ENCODE measurements at places on chromosomes 11 and 22.

DNA sequence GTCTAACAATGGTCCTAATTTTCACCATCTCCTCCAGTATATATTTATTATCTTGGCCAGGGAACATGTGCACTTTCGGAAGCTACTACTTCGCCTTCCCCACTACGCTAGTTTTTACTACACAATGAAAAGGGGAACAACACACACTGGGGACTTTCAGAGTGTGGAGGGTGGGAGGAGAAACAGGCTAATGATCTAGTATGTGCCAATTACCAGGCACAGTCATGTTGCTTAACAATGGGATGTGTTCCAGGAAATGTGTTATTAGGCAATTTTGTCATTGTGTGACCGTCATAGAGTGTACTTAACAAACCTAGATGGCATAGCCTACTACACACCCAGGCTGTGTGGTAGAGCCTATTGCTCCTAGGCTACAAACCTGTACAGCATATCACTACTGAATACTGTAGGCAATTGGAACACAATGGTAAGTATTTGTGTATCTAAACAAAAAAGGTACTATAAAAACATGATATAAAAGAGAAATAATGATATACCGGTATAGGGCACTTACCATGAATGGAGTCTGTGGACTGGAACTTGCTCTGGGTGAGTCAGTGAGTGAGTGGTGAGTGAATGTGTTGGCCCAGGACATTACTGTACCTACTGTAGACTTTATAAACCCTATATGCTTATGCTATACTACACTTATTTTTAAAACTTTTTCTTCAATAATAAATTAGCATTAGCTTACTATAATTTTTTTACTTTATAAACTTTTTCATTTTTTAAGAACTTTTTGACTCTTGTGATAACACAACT, 20.1 kb upstream of the CUL5 start:
- no peak for DNase-seq

DNA sequence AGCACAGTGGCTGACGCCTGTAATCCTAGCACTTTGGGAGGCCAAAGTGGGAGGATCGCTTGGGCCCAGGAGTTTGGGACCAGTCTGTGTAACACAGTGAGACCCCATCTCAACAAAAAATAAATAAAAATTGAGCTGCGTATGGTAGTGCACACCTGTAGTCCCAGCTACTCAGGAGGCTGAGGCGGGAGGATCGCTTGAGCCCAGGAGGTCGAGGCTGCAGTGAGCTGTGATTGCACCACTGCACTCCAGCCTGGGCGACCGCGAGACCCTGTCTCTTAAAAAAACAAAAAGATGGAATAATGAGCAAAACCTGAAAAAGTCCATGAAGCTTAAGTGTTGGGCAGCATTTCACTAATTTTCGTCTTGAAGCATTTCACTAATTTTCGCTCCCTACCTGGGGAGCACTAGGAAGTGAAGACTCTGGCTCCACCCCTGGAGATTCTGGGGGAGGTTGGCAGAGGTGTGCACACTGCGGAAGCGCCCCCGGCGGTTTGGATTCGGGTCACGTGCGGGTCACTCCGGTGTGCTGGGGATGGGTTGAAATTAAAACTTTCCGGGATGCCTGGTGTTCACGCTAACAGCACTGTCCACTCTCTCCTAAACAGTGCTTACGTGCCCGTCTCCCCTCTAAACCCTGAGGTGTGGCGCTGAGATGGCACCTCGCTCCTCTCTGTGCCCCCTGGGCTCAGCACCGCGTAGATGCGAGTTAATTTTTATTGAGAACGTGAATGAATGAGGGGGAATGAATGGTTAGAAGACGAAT, 906 bp upstream of the NAA40 start:
- DNase-seq: no peak

DNA sequence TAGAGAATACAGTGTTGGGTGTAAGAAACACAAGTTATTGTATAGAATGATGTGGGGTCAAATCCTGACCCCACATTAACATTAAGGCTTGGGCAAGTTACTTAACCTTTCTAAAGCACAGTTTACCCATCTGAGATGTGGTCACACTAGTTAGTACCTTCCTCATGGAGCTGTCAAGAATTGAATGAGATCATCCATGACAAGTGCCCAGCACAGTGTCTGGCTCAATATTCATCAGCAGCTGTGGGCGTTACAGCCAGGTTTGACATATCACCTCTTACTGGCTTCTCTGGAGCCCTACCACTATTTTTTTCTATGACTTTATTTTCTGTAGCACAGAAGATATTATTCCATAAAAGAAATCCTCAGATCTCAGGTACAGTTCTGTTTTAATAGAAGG, 57.2 kb downstream of the SC5D start:
- no peak for DNase-seq

DNA sequence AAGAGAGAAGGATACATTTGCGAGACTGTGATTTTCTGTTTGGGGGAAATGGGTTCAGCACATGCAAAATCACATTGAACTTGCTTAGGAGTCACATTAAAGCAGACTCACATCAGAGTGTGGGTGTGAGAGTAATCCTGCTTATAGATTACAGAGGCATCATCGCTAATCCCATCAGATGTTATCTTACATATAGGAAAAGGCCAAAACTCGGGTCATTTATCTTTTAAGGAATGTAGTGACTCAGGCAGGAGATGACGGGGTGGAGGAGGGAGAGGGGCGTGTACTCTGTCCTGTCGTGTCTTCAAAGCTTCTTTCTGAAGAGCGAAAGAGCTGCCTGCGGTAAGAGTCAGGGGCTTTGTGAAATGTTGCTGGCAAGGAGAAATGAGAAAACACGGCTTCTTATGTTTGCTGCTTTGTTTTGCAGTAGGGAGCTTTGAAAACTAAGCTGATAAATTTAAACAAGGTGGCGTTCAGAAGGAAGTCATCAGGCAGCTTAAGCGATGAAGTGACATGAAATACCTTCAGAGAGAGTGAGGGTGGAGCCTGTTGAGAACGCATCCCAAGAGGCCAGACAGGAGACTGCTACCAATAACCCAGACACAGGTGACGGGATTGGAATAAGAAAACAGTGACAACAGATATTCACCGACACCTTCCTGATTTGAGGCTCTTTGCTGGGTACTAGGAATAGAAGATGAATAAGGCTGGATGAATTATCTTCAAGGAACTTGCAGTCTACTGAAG, 2.2 kb upstream of the C11orf16 start:
- DNase-seq: no peak

DNA sequence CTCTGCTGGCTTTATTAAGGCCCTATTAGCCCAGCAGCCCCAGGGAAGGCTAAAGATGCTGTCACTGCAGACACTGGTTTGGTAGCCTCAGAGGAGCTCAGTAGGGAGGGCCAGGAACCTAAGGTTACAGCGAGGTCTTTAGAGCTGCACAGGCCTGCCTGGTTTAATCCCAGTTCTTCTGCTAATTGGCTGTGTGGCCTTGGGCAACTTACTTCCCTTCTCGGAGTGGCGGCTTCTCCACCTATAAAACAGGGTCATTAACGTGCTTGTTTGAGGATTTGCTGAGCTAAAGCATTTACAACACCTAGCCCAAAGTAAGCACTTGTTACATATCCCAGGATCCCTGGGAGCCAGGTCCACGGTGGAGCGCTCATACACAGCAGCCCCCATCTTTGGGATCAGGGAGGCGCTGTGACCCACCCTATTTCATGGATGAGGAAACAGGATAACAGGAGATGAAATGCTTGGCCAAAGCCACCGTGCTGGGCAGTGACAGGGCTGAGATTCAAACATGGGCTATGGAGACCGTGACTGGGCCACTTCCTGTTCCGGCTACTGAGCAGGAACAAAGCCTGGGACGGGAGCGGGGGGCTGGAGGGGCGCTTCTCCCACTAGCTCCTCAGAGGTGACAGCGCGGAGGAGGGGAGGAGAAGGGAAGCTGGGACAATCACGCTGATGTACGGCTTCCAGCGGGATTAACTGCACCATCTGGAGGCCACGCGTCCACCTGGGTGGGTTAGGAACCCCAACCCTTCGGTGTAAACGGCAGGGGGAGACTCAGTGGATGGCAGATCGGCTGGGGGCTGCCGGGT, 61.5 kb downstream of the IGLL1 start:
- no peak for DNase-seq

- no peak for DNase-seq
Measured at GRCh38 chr11:101448881-101449442, 134.8 kb downstream of the TRPC6 start.

Measured in stimulated activated CD8-positive, alpha-beta memory T cell treated with anti-CD3 and anti-CD28 coated beads, Interleukin-7, amount 100 ng/mL, for 1 hour (primary cell).